Endothelial cell of umbilical vein (primary cell): ENCODE measurements at places on chromosomes 13 and 19. TPM values are rescaled to one million over a fixed set of nuclear protein-coding genes. Genes with fewer than 3 reads are reported as not detected.
A peak's percentile ranks its signal among the peaks of the same experiment; 100 is the strongest.

SF3A2 gene
- total RNA-seq, result 140 and 164 TPM in 2 replicates

DNA sequence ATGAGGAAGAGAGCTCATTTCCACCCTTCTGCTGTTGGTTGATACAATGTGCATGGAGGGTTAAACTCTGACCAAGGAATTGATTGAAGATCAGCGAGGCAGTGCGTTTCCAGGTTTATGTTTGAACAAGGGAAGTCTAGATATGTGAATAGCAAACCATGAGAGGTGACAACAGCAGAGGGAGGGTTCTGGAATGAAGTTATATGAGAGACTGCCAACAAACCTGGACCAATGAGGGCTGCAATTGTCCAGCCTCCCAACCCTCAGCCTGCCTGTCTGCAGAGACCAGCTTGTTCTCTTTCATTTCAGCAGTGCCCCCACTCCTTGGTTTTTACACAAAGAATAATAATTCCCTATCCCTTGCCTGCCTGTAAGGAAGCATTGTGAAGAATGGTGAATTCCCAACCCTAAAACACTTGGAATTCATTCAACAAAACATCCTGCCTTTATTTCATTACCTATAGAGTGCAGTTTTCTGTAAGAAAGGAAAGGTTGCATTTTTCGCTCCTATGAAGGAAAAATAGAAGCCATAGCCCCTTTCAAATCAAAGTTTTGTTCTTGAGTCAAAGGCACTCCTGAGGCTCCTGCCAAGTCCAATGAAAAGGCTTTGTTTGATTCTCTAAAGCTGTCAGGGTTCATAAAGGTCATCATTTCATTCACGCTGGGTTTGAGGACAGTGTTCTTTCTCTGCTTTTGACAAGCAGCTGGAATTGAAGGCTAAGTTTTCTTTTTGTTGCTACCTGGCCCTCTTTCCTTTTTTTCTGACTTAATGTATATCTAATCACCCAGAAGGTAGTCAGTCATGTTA, 53.6 kb upstream of the ABCC4 start:
- no peak overlapping the region for H3K4me3 ChIP-seq
- DNase-seq, result peak; percentile 74

GRCh38 chr13:34939771-34940170, 2.3 kb upstream of the NBEA start:
- DNase-seq, result no peak
- H3K27me3 ChIP-seq, result peaks cover 14% of the 10 kb centered on the region
- no peaks in the 10 kb centered on the region for H3K36me3 ChIP-seq
- no peak overlapping the region for H3K27ac ChIP-seq
- peaks cover 13% of the 10 kb centered on the region for H3K4me1 ChIP-seq

DNA sequence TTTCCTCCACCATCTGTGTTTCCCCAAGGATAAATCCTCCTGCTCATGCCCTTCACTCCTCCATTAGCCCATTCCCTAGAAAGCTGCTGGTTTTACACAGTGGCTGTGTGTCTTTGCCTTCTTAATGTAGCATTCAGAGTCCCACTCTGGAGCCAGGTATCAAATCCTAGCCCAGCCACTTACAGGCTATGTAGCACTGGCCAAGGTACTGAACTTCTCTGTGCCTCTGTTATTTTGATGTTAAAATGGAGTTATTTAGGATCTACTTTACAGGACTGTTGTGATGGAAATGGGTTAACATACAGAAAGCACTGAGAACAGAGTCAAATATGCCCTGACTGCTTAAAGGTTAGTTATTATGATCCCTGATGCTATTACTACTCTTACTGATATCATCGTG, 1.5 kb upstream of the ZSCAN4 start:
- peaks cover 4% of the 10 kb centered on the region for H3K4me1 ChIP-seq
- H3K36me3 ChIP-seq, result no peaks in the 10 kb centered on the region
- no peak for DNase-seq

GRCh38 chr13:32045982-32046785, 14.6 kb downstream of the FRY start:
- no peak overlapping the region for H3K27ac ChIP-seq
- no peaks in the 10 kb centered on the region for H3K27me3 ChIP-seq
- peak; percentile 21 for DNase-seq
- no peak overlapping the region for H3K4me3 ChIP-seq
- peaks cover 4% of the 10 kb centered on the region for H3K4me1 ChIP-seq

DNA sequence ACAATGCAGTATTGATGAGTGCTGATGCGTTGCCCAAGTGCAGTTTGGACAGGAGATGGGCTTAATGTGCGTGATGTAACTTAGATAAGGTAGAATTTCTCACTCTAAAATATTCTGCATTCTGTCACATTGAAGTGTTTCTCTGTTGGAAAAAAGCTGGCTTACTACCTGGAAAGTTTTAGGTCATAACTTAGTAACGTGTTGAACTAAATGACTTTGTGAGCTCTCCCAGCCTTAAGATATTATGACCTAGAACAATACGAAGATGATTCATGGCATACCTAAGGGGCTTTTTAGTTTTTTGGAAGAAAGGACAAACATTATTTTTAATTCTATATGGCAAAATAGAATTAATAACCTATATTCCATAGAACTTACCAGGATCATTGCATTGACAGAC, 9.0 kb downstream of the UFM1 start:
- peaks cover 15% of the 10 kb centered on the region for H3K36me3 ChIP-seq
- no peaks in the 10 kb centered on the region for H3K4me1 ChIP-seq
- no peak overlapping the region for H3K27ac ChIP-seq
- DNase-seq, result no peak
